ENCODE measurements at places on chromosomes 12 and 14. TPM values are rescaled to one million over a fixed set of nuclear protein-coding genes. Genes with fewer than 3 reads are reported as not detected.

Gene GALNT6
- 0.08 TPM for polyA plus RNA-seq

Gene ITGB7
- polyA plus RNA-seq: 0.75 TPM

Gene SMOC1
- polyA plus RNA-seq: 0.93 TPM

Gene NEUROD4
- not detected for polyA plus RNA-seq

Gene TMPRSS12
- polyA plus RNA-seq: not detected

Gene AGAP2
- 3.9 TPM for polyA plus RNA-seq

Gene PTGES3
- polyA plus RNA-seq: 54.6 TPM

Gene BHLHE41
- polyA plus RNA-seq: 6.8 TPM

Gene SLC8A3
- 0.03 TPM for polyA plus RNA-seq

Gene P2RX7
- 1.4 TPM for polyA plus RNA-seq

Gene LALBA
- not detected for polyA plus RNA-seq

Gene CYP27B1
- polyA plus RNA-seq: 0.19 TPM

Gene HELB
- 0.38 TPM for polyA plus RNA-seq

Gene INSM2
- not detected for polyA plus RNA-seq

Gene STYK1
- polyA plus RNA-seq: not detected

Gene TAS2R19
- not detected for polyA plus RNA-seq

Gene TMEM106C
- 63.9 TPM for polyA plus RNA-seq

Gene CABP1
- polyA plus RNA-seq: 9.9 TPM

Gene FOXG1
- polyA plus RNA-seq: not detected

Gene PUS7L
- 0.80 TPM for polyA plus RNA-seq

Gene PLEKHD1
- not detected for polyA plus RNA-seq

Gene NCOR2
- polyA plus RNA-seq: 67.0 TPM

Gene IL22
- polyA plus RNA-seq: not detected

Gene JPH4
- polyA plus RNA-seq: 0.23 TPM

Gene GLIPR1L1
- polyA plus RNA-seq: not detected

Gene C1QL4
- not detected for polyA plus RNA-seq

Data from heart left ventricle (tissue), 16 donors.